Stimulated activated CD8-positive, alpha-beta memory T cell treated with anti-CD3 and anti-CD28 coated beads, Interleukin-4, amount 100 ng/mL, for 48 hours (primary cell): ENCODE measurements at places on chromosomes 5 and 9.

GRCh38 chr5:11555171-11555570 lies 349.1 kb downstream of the CTNND2 start:
- no peak for DNase-seq

- DNase-seq, result no peak
Observed at GRCh38 chr5:108917596-108917995, 169.9 kb downstream of the FER start.

- DNase-seq, result no peak
Observed at GRCh38 chr5:9149988-9150387, 395.9 kb downstream of the SEMA5A start.

DNA sequence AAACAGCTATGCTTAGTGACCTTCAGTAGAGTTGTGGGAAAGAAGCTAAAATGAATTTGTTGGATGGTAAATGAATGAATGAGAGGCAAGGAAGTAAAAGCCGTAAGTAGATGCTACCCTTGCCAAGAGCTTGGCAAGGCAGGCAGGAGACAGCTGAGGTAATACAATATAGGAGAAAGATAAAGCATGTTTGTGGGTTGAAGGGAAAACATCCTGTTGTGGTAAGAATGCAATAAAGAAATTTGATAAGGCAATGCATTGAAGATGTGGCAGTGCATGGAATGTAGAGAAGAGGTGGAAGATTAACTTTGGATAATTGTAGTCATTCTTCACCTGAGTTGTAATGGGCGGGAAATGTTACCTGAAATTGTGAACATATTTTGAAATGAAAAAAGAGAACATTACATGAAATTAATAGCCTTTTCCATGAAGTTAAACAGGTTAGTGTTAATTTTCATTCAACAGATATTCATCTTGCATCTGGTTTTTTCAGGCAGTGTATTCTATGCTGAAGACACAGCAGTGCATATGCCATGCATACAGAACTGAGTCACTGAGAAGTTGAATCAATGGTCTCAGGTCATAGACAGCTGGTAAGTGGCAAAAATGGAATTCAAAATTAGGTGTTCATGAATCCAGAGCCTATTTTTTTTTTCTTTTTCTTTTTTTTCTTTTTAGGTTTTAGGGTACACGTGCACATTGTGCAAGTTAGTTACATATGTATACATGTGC lies 43.4 kb upstream of the SPINK5 start:
- no peak for DNase-seq

- no peak for DNase-seq
Observed at GRCh38 chr5:38467353-38468040, 88.9 kb downstream of the LIFR start.

DNA sequence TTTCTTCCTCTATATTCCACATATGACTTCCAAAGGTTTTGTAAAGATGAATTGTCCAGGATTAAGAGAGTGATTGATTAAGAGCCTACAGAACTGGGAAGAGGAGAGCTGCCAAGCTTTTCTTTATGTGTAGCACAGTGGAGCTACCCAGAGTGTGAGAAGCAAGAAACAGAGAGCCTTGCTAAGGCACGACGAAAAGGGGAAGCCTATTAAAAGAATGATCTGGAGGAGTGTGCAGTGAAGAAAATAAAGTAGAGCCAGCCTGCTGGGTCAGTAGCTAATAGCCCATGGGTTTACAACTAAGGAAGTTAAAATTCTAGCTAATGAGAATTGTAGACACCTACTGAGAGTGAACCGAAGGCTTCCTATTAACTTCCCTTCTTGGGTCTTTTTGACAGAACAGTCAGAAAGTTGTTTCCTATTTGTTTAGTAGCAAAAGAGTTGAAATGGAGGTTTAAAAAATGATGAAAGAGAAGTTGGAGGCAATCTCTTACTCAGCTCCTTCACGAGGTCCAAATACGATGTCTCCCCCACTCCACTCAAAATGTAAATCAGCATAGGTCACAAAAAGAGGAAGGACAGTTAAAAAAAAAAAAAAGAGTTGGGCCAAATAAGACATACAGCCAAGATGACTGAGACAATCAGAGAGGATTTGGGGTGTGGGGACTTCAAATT lies 957 bp upstream of the PRR16 start:
- DNase-seq, result no peak

DNA sequence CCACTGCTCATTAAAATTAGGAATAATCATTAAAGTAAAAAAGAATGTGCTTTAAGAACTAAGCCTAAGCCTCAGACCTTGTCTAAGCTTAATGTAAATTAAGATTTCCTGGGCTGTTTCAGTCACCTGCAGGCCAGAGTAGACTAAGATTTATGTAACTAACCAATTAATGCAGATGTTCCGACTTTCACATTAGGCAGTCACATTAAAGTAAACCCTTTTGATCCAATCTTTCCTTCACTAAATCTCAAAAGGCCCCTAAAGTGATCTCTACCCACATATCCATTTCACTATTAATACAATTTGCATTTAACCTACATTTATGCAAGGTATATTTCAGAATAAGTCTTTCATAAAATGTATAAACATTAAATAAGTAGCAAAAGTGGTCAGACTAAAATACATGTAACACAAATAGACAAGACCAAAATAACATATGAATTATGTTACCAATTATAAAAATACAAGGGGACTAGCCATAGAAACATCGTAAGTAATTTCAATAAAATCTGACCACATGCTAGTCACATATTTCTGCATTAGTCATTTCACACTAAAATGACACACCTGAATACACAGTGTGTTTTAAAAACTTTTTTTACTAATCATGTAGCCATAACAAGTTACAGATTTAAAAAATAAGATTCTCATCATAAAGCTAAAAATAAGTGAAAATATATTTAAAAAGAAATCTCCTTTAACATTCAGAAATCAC lies 7.7 kb downstream of the NR3C1 start:
- DNase-seq, result no peak

GRCh38 chr5:134236820-134237219 lies 10.9 kb upstream of the PPP2CA start:
- DNase-seq, result no peak

DNA sequence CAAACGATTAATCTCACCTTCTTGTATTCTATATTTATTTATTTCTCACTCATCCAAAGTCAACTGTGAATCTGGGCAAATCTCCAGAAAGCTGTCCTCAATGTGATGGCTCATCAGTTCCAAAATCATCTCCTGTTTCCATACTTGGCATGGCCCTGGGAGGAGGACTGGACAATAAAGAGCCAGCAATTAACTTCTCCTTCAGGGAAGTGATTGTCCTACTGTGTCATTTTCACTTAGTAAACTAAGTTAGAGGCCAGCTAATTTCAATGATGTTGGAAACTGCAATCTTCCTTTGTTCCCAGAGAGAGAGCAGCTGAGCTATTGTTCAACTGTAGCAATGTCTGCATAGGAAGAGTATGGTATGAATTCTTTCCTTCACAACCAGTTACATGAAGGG lies 17.5 kb downstream of the CDH12 start:
- no peak for DNase-seq

DNA sequence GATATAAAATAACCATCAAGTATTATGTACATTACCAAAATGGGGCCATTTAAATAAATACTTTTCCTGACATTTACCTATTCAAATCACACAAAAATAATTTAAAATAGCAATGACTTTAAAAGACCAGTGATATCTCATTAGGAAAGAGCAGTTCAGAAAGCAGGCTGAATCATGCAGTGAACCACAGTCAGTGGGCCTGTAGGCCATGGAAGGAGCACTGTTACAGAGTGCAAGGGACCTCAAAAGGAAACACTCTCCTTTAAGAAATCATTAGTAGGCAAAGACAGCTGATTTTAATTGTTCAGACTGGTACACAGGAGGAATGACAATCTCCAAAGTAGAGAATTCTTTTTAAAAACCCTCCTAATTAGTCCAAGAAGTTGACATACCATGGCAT lies 283.5 kb upstream of the EFNA5 start:
- no peak for DNase-seq

DNA sequence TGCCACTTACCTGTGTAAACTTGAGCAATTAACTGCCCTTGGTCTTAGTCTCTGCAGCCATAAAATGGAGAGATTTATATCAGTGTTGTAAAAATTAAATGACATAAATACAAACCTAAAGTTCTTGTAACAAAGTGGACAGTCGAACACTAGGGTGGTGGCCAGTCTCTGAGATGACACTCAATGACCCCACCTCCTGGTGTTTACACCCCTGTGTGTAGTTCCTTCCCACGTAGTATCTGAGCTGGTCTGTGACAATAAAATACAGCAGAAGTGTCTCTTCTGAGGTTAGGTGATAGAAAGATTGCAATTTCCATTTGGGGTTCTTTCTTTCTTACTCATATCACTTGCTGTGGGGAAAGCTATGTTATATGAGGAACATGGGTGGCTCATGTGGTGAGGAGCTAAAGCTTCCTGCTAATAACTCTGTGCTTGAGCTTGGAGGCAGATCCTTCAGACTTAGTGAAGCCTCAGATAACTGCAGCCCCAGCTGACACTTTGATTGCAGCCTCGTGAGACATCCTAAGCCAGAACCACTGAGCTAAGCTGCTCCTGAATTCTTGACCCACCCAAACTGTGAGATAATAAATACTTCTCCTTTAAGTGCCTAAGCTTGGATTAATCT lies 173.4 kb upstream of the CHD1 start:
- DNase-seq, result no peak

- peak; percentile 31 for DNase-seq
Observed at GRCh38 chr9:131671133-131671520, 68.7 kb downstream of the RAPGEF1 start.

GRCh38 chr9:21993893-21994555 lies at the start of gene CDKN2A:
TSS of gene CDKN2A (minus strand) at chr9:21994392.
- DNase-seq, result peak; percentile 70

GRCh38 chr5:60541980-60542379 lies 158.0 kb downstream of the DEPDC1B start:
- no peak for DNase-seq

GRCh38 chr5:172743112-172743959 lies 27.7 kb downstream of the DUSP1 start:
- DNase-seq, result no peak

DNA sequence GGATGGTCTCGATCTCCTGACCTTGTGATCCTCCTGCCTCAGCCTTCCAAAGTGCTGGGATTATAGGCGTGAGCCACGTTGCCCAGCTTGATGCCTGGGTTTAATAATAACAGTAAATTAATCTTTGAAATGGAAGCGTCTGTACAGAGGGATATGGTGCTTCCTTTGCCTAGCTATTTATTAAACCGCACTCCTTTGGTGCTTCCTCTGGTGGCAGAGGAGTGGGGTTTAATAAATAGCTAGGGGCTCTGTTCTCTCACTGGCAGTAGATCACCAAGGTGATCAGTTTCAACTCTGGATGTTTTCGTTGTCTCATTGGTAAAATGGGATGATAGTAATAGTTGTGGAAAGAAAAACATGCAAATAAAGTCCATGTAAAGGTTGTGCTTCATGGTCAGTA lies 1122.5 kb upstream of the WWC1 start:
- no peak for DNase-seq

DNA sequence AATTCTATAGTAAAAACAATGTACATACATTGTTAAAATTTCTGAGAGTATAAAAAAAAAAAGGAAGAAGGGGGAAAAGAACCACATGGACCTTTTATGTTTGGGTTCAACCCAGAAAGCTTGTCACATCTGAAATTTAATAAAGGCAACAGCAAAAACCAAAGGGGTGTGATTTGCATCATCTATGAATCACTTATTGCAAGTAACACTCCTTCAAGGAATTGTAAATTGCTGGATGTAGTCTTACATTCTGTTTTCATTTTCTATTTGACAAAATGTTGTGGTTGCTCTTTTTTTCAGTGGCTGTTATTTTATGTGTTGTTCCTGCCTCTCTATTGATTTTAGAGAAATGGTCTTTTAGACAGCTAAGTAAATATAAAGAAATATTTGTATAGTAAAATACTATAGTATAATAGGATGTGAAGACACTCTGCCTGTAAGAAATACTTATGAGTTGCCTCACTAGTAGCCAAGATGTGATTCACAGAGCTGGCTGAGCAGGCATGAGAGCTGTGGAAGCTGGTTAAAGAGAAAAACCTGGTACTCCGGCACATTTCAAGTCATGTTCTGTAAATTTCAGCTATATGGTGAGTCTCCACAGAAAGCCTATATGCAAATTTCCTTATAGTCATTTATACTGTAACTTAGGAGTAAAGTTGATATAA lies 131.1 kb upstream of the CNTLN start:
- DNase-seq, result no peak

DNA sequence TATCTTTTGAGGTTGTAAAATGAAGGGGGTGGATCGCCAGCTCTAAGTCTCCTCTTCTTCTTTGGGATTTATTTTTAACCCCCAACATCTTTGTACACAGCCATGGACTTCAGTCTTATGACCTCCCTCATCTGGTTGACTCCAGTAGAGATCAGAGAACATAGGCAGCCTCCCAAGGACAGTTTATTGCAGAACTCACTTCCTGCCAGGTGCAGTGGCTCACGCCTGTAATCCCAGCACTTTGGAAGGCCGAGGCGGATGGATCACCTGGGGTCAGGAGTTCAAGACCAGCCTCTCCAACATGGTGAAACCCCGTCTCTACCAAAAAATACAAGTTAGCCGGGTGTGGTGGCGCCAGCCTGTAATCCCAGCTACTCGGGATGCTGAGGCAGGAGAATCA lies 2.8 kb upstream of the BHMT start:
- no peak for DNase-seq

- DNase-seq, result no peak
Observed at GRCh38 chr5:158468444-158468843, 609.5 kb upstream of the CLINT1 start.

DNA sequence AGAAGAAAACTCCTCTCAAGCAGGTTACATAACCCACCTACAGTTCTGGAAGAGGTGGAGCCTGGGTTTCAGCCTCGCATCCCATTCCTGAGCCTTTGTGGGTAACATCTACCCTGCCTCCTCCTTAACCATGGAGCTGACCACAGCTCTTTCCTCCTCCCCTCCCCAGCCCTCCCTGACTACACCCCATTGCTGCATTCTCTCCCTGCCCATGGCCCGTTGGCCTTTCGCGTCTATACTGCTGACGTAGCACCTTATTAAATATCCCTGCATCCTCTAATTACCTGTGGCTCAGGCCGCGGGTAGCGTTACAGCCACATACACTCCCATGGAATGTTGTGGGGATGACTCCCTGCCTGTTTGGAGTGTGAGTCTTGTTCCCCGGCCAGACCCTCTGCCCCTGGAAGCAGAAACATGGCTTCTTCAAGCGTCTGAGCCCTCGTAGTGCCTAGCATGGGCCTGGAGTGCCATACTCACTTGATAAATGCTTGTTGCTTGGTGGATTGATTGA lies 72.8 kb downstream of the WWC1 start:
- no peak for DNase-seq

GRCh38 chr5:138961221-138961620 lies 86.1 kb upstream of the LRRTM2 start:
- DNase-seq, result no peak

DNA sequence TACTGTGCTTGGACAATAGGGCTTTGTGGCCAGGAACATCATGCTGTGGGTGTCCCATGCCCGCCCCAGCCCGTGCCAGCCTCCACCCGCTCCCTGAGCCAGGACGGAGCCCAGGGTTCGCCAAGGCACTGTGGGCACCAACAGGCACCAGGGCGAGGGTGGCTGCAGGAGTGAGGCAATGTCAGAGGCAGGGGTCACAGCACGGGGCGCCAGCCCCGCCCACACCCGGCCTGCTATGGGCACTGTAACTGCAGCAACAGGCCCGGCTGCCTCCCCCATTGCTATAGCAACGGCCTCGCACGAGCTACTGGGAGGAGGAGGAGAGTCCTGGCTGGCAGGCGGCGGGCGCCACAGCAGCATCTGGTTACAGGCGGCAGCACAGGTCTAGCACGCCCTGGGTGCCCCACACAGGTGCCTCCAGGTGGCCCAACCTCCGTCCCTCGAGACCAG lies 2.5 kb downstream of the ABCA2 start:
- no peak for DNase-seq

- DNase-seq, result no peak
Observed at GRCh38 chr5:113692466-113692865, 179.0 kb downstream of the YTHDC2 start.
